ENCODE measurements at places on chromosomes 1 and 21. TPM values are rescaled to one million over a fixed set of nuclear protein-coding genes. Genes with fewer than 3 reads are reported as not detected.

The CR1 gene
- total RNA-seq = 1.1 TPM

The RGS1 gene
- 8.3 TPM for total RNA-seq

The RSPO1 gene
- total RNA-seq = 1.7 TPM

The OR2T29 gene
- total RNA-seq = not detected

The HTR1D gene
- not detected for total RNA-seq

- no peak for ATAC-seq
Observed at GRCh38 chr21:15222707-15223106, 157.9 kb upstream of the NRIP1 start.

DNA sequence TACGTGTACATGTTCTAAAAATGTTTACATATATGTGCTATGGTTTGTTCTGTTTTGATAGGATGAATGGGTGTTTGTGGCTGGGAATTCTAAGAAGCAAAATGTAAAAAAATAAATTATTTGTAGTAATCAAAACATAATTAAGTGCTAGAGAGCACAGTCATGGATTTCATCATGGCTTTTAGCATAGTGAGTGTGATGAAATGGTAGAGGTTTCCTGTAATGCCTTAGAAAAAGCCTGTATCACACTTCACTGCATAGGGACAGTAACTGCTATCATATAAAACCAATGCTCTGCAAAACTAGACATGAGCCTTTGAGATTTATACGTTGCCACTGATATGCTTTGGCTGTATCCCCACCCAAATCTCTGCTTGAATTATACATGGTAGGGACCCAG is 99.8 kb downstream of the PTGER3 start:
- no peak for ATAC-seq

DNA sequence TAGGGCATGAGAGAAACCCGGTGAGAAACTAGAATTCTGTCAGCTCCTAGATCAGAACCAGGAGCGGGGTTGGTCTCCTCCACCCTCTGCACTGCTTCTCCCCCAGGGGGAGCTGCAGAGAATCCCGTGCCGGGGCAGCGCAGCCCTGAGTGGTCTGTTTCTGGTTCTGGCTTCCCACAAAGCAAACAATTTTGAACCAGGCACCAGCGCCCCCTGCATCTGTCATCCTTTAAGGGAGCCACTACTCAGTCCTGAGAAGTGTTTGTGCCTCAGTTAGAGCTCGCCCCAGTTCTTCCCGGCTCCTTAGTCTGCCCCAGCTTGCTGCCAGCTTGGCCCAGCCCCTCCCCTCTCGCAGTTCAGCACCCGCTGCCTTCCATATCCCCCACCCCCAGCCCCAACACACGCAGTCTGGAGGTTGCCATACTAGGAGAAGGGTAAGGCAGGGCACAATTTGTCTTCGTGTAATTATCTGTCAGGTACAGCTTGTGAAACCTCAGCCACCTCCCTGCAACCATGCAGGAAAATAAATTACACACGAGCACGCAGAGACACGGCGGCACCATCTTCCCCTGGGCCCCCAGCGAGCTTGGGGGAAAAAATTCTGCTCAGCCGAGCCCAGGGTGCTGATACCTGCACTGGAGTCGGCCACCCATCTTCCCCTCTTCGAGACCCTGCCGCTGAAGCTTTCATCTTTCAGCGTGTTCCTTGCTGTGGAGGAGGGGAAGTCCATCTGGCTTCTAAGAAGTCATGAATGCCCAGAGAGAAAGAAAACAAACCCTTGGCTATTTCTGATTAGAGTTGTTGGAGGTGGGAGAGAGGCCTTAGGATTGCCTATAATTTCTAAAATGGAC is 62.6 kb upstream of the CD1D start:
- peak; percentile 73 for ATAC-seq

GRCh38 chr21:29246614-29247013 is 52.1 kb upstream of the BACH1 start:
- ATAC-seq = no peak

GRCh38 chr1:109975718-109976117 is 8.8 kb upstream of the AHCYL1 start:
- ATAC-seq = no peak

DNA sequence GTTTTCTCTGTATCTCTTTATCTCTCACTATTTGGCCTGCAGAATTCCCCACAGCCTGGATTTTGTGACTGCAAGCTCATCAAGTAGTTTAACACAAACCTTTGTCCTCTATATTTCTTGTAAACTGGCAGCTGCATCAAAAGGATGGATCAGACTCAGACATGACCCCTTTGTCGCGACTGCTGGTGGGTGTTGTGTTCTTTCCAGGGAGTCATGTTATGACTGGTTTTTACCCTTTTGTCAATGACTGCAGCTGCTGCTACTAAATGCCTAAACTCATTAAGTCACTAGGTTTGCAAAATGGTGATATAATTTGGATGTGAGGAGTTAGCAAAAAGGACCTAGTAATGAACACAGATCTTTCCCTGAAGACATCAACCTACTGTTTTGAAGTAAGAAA is 10.2 kb upstream of the TOMM20 start:
- ATAC-seq = no peak

DNA sequence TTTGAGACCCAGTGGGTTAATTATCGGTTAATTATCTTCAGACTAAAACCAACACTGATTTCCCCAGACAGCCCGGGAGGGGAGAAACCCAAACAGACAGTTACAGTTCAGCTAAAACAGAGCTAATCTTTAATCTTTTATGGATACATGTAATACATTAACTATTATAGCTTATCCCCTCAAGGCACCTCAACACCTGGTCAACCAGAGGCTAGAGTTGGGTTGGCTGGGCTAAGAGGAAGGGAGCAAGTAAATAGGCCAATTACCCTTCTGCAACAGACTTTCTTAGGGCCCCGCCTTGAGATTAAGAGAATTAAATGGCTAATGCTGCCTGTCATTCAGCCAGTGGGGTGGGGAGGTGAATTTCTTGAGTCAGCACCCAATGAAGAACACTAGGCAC is 6.6 kb upstream of the MED18 start:
- no peak for ATAC-seq

- ATAC-seq = no peak
Observed at GRCh38 chr1:75787524-75787923, 1.5 kb downstream of the RABGGTB start.

GRCh38 chr21:44919111-44919912 is 1.4 kb downstream of the ITGB2 start:
- ATAC-seq = peak; percentile 20

DNA sequence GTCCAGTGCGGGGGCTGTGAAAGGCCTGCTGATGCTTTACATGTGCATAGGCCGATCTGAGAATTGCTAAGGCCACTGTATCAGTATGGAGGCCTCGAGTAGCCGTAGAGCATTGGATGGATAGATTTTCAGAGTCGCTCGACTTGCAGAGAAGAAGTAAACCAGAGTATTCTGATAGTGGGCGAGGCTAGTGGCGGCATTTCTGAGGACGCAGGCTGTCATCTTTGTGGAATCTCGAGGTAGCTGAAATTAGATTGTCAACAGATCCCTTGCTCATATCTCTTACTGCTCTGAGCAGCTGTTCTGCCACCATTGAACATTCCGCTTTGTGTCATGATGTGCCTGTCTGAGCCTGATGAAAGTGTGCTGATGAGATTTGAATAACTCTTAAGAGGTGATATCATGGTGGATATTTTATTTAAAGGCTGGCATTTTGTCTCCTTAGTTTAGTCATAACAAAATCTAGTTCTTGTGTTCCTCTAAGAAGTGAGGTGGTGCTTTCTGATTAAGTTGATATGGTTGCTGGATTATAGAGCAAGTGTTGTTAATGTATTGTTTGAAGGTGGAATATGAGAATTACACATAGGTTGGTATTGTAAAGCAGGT is 1.5 kb downstream of the KIF1B start:
- ATAC-seq = no peak

DNA sequence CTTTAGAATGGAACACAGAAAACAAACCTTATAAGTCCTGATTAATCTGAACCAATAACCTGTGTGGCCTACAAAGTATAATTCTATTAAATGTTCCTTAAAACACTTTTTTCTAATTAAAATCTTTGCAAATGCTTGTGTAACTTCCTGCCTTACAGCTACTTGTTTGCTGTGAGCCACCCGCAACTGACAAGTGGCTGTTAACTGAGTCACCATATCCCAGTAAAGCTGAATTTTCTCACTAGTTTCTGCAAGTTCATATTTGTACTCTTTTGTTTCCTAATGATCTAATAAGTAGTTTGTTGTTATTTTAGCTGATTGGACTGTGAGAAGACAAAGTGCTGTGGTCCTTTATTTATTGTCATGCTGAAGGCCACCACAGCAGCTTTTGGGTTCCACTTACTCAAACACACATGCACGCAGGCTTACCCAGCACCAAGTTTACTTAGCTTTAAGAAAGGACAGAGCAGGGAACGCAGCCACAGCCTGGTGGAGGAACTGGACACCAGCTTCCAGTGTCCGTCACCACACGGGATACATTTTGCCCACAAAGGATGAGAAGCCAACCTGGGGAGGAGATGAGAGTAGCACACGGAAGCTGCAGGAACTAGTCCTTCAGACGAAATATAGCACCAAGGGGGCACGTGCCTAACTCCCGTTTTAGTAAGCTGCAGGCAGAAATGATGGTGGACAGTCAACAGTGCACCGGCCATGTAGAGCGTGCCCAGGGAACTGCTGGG is 47.8 kb downstream of the LCA5L start:
- ATAC-seq = no peak

GRCh38 chr1:93678946-93679480 is 2.6 kb downstream of the BCAR3 start:
- ATAC-seq = no peak

GRCh38 chr1:221712776-221713431 is 29.0 kb downstream of the DUSP10 start:
- no peak for ATAC-seq

DNA sequence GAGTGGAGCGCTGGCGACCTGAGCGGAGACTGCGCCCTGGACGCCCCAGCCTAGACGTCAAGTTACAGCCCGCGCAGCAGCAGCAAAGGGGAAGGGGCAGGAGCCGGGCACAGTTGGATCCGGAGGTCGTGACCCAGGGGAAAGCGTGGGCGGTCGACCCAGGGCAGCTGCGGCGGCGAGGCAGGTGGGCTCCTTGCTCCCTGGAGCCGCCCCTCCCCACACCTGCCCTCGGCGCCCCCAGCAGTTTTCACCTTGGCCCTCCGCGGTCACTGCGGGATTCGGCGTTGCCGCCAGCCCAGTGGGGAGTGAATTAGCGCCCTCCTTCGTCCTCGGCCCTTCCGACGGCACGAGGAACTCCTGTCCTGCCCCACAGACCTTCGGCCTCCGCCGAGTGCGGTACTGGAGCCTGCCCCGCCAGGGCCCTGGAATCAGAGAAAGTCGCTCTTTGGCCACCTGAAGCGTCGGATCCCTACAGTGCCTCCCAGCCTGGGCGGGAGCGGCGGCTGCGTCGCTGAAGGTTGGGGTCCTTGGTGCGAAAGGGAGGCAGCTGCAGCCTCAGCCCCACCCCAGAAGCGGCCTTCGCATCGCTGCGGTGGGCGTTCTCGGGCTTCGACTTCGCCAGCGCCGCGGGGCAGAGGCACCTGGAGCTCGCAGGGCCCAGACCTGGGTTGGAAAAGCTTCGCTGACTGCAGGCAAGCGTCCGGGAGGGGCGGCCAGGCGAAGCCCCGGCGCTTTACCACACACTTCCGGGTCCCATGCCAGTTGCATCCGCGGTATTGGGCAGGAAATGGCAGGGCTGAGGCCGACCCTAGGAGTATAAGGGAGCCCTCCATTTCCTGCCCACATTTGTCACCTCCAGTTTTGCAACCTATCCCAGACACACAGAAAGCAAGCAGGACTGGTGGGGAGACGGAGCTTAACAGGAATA is 4.2 kb downstream of the TFAP2E start:
- peak; percentile 57 for ATAC-seq

DNA sequence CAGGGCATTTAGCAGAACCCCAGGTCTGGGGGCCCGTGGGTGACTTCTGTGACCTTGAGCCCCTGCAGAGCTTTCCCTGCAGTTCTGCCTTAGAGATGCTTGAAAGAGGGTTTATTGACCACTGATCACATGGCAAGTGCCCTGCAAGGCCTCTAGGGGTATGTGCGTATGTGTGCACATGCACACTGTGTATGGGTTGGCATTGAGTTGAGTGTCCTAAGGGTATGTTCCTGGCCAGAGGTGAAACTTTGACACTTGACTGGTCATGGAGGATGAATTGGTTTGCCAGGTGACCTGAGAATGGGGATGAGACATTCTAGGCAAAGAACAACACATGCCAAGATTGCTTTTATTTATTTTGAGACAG is 17.1 kb downstream of the NUDC start:
- ATAC-seq = no peak

DNA sequence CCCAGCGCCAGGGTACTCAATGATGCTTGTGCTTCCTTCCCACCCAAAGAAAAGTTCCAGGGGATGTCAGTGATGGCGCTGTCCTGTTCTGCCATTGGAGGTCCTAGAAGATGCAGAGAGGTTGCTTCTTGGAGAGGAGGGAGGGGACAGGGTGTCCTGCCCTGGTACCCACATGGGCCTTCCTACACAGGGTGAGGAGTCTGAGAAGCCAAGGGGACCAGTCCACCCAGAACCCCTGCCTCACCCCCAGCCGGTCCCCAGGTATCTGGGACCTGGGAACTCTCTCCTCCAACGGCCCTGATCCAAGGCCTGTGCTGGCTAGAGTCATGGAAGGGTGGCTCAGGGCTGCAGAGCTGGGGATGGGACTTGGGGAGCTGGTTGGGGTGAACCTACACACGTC is 259.4 kb downstream of the KCNJ6 start:
- ATAC-seq = no peak
